ENCODE measurements at places on chromosomes 11 and 22. TPM values are rescaled to one million over a fixed set of nuclear protein-coding genes. Genes with fewer than 3 reads are reported as not detected.

The KRTAP5-2 gene
- total RNA-seq: not detected

DNA sequence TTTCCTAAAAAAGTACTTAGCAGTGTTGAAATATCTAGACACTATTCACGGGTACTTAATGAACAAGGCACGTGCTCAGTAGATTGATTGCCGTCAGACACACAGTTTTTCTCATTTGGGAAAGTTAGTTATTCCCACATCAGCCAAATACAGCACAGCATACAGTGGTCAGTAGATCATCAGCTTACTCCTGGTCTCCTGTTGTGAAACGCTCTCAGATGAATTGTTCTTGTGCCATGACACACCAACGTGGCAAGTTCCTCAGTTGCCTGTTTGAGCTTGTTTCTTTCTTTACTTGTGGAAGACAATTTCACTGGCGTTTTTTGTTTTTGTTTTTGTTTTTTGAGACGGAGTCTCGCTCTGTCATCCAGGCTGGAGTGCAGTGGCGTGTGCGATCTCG, 8.6 kb downstream of the TAB1 start:
- DNase-seq: no peak

The SOX6 gene
- not detected for total RNA-seq

The CYTH4 gene
- 49.5 TPM for total RNA-seq

The CCDC81 gene
- total RNA-seq: 1.3 TPM
